ENCODE measurements at places on chromosomes 12 and 14.
A peak's percentile ranks its signal among the peaks of the same experiment; 100 is the strongest.

GRCh38 chr12:46209170-46209569 lies 59.7 kb downstream of the SLC38A1 start:
- DNase-seq = no peak

DNA sequence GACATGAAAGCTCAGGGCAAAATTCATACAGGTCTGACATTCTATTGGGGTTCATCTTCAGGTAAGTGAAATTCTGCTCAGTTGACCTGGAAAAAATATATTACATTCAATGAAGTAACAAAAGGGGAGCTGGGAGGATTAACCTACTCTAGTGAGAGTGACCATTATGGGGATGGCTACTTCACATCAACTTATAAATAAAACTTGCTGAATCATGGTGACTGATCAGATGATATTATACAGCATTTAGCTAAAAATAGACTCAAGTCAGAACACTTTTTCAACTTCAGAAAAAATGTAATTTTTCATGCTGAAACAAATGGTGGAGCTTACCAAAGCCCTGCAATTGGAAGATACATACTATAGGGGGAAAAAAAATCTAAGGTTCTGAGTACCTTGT lies 800.2 kb downstream of the FSCB start:
- DNase-seq = no peak

DNA sequence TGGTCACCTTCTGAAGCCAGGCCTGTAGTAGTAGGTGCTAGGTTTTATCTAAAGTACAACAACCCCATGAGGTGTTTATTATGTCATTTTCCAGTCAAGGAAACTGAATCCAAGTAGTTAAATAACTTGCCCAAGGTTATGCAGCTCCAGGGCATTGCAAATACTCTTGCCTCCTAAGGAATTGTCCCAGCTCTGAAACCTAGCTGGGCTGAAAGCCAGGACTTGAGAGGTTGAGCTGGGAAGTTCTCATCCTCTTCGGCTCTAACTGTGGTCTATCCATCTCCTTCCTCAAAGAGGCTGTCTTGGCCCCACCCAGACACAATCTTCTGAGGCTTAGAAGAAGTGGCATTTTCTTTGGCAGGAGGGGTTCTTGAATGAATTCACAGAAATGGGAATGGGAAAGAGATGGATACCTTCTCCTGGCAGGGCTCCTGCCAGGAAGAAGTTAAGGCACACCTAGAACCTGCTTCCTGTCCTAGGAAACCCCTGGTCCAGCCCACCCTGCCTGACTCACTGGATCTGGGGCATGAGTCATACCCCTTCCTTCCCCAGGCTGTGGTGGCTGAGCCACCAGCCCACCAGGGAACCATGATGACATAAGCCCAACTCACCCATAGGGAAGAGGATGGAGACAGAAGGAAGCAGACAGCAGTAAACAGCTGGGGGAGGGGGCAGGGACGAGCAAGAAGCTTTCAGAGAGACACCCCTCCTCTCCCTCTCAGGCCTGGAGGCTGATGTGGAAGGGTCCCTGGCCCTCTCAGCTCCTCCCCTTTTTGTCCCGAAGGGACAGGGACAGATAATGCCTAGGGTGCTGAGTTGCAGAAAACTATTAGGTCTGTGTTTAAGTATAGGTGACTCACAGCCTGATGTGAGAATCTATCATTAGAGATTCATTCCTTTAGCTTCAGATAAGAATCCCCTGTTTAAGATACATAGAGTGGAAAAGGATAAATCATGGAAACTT lies 2.1 kb upstream of the PLEK2 start:
- no peak for DNase-seq

- no peak for DNase-seq
These were observed 27.5 kb upstream of the CDKN3 start for GRCh38 chr14:54369343-54369742.

GRCh38 chr14:52029881-52030280 lies 39.0 kb downstream of the NID2 start:
- no peak for DNase-seq

DNA sequence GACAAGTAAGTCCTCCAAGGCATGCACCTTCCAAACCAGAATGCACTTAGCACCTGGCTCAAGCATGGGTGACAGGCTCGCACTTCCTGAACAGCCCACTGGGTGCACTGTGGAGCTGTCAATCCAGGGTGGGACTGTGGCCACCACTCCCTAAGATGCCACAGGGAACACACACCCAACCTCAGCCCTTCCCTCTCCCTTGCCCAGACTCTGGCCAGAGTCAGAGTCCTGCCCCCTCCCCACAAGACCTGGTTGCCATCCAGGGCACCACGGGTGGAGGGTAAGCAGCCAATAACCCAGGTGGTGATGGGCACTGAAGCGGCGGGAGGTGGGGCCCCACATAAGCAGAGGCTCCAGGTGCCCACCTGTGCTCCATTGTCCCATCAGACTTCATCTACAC lies 160.6 kb downstream of the MYRFL start:
- no peak for DNase-seq

- no peak for DNase-seq
These were observed 131.3 kb upstream of the HIF1A start for GRCh38 chr14:61563880-61564617.

DNA sequence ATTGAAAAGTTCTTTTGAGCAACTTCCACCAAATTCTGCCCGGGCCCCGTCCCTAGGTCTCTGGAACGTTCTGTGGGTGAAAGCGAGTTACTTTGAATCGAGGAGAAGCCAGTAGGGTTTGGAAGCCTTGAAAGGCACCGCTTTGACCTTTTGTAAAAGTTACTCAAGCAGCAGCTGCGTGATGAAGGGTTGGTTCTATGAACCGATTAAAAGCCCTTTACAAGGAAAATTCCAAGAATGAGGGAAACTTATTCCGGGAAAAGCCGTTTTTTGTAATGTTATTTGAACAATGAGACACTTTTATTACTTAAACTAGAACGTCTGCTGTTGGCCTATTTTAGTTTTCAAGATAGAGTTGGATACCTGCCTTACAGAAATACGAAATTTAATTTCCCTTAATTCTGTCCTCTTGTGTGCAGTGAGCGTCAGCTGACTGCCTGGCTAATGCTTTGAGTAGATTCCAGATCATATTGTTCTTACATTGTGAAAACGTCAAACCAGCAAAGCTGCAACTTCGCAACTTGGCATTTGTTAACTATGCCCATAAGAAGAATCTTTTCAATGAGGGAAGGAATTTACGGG lies 906 bp downstream of the LARP4 start:
- DNase-seq = peak; percentile 55

DNA sequence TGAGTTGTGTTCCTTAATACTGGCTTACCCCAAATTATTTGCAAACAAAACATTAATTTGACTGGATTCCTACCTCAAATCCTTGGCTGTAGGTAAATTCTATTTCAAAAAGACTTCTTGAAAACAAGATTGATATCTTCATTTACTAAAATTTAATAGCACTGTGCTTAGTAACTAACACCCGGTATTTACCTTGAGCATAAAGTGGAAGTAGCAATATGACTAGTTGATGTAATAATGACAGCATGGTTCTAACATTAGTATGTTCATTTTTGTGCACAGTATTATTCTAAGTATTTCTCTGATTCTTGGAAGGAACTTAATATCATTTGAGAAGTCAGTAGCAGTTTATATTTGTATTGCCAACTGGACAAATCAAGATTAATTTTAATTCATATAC lies 96.8 kb downstream of the PPHLN1 start:
- no peak for DNase-seq

Data from hypothalamus (tissue), 51 donors.